ENCODE measurements at places on chromosomes 13 and 19. TPM values are rescaled to one million over a fixed set of nuclear protein-coding genes. Genes with fewer than 3 reads are reported as not detected.

The SLC25A23 gene
- 38.9 TPM for total RNA-seq

The FXYD7 gene
- not detected for total RNA-seq

The WIZ gene
- total RNA-seq = 7.3 TPM

The FFAR1 gene
- total RNA-seq = not detected

The PEAK3 gene
- total RNA-seq = not detected

The C19orf33 gene
- not detected for total RNA-seq

The ATG4D gene
- 31.2 TPM for total RNA-seq

The ZNF573 gene
- total RNA-seq = 9.1 TPM

The CEACAM4 gene
- not detected for total RNA-seq

The PDE4C gene
- 0.33 TPM for total RNA-seq

The UNC13A gene
- total RNA-seq = 0.36 TPM

The TMEM59L gene
- total RNA-seq = not detected

The NLRP7 gene
- not detected for total RNA-seq

The KLK3 gene
- total RNA-seq = not detected

The THSD8 gene
- not detected for total RNA-seq

The ZNF524 gene
- total RNA-seq = 6.9 TPM

The IGFL4 gene
- 0.33 TPM for total RNA-seq

The ZNF829 gene
- total RNA-seq = 4.4 TPM

The TNFAIP8L1 gene
- total RNA-seq = 6.5 TPM

The ANKLE1 gene
- total RNA-seq = 0.36 TPM

The PRR12 gene
- total RNA-seq = 3.4 TPM

The APBA3 gene
- total RNA-seq = 23.3 TPM

The CD79A gene
- total RNA-seq = not detected

The CEACAM3 gene
- total RNA-seq = not detected

The MAP3K10 gene
- 14.2 TPM for total RNA-seq

The CRX gene
- total RNA-seq = not detected
